ENCODE measurements at places on chromosomes 11 and 22. TPM values are rescaled to one million over a fixed set of nuclear protein-coding genes. Genes with fewer than 3 reads are reported as not detected.

The ANO9 gene
- under 0.01 TPM for total RNA-seq

The HTATIP2 gene
- total RNA-seq, result 45.9 TPM

The MS4A15 gene
- not detected for total RNA-seq

The APOBEC3B gene
- 0.09 TPM for total RNA-seq

The CFAP300 gene
- 1.8 TPM for total RNA-seq

The UBE2L3 gene
- total RNA-seq, result 12.2 TPM

The OR2AG2 gene
- 0.16 TPM for total RNA-seq

The KCNJ1 gene
- under 0.01 TPM for total RNA-seq

The CCDC86 gene
- 3.3 TPM for total RNA-seq

The PATL1 gene
- total RNA-seq, result 4.6 TPM

The TMEM86A gene
- 0.60 TPM for total RNA-seq

The NDUFA6 gene
- 94.8 TPM for total RNA-seq

The ARHGAP20 gene
- 2.3 TPM for total RNA-seq

The MOGAT2 gene
- total RNA-seq, result not detected

The MED17 gene
- total RNA-seq, result 15.4 TPM

The KRTAP5-7 gene
- not detected for total RNA-seq

The ART1 gene
- not detected for total RNA-seq

The TMA7B gene
- total RNA-seq, result not detected

The IL18BP gene
- 1.3 TPM for total RNA-seq

The TMEM9B gene
- 40.8 TPM for total RNA-seq

The H19 gene
- total RNA-seq, result 518 TPM

The RBMXL2 gene
- total RNA-seq, result not detected

The PRR33 gene
- total RNA-seq, result not detected

The ARHGEF17 gene
- 21.9 TPM for total RNA-seq

The P2RX6 gene
- total RNA-seq, result 2.6 TPM

The CD3D gene
- total RNA-seq, result not detected

Data from bronchial smooth muscle cell (primary cell).